ENCODE measurements at places on chromosomes 3 and 15.

- no peak for DNase-seq
- peak overlapping the region; percentile 50 for H3K27ac ChIP-seq
- no peak overlapping the region for H3K4me3 ChIP-seq
- H3K36me3 ChIP-seq, result peaks cover 32% of the 10 kb centered on the region
- peaks cover 7% of the 10 kb centered on the region for H3K27me3 ChIP-seq
Measured at GRCh38 chr3:123090728-123091531, 24.1 kb downstream of the PDIA5 start.

GRCh38 chr15:73403171-73403570 lies 34.4 kb upstream of the HCN4 start:
- H3K36me3 ChIP-seq, result no peaks in the 10 kb centered on the region
- H3K4me1 ChIP-seq, result peaks cover 5% of the 10 kb centered on the region
- no peaks in the 10 kb centered on the region for H3K27me3 ChIP-seq
- no peak overlapping the region for H3K4me3 ChIP-seq
- DNase-seq, result no peak
- H3K27ac ChIP-seq, result no peak overlapping the region

GRCh38 chr15:62128916-62129315 lies 36.2 kb downstream of the C2CD4B start:
- peaks cover 17% of the 10 kb centered on the region for H3K4me1 ChIP-seq
- peaks cover 6% of the 10 kb centered on the region for H3K27me3 ChIP-seq
- DNase-seq, result no peak
- H3K36me3 ChIP-seq, result no peaks in the 10 kb centered on the region
- no peak overlapping the region for H3K4me3 ChIP-seq
- no peak overlapping the region for H3K27ac ChIP-seq

- no peak overlapping the region for H3K27ac ChIP-seq
- no peak overlapping the region for H3K4me3 ChIP-seq
- no peak for DNase-seq
- peaks cover 6% of the 10 kb centered on the region for H3K27me3 ChIP-seq
- peaks cover 7% of the 10 kb centered on the region for H3K4me1 ChIP-seq
Measured at GRCh38 chr3:186598794-186599141, 14.1 kb upstream of the AHSG start.

- no peak for DNase-seq
- H3K4me1 ChIP-seq, result peaks cover 3% of the 10 kb centered on the region
- no peak overlapping the region for H3K27ac ChIP-seq
- peaks cover 14% of the 10 kb centered on the region for H3K36me3 ChIP-seq
- H3K4me3 ChIP-seq, result no peak overlapping the region
Measured at GRCh38 chr3:45608885-45609284, 14.3 kb downstream of the LIMD1 start.

- DNase-seq, result no peak
- H3K36me3 ChIP-seq, result no peaks in the 10 kb centered on the region
- H3K27ac ChIP-seq, result no peak overlapping the region
- H3K4me1 ChIP-seq, result peaks cover 17% of the 10 kb centered on the region
- H3K27me3 ChIP-seq, result no peaks in the 10 kb centered on the region
- no peak overlapping the region for H3K4me3 ChIP-seq
Measured at GRCh38 chr15:47661661-47662180, 55.6 kb upstream of the SEMA6D start.

- DNase-seq, result no peak
- no peak overlapping the region for H3K27ac ChIP-seq
- no peaks in the 10 kb centered on the region for H3K36me3 ChIP-seq
- no peaks in the 10 kb centered on the region for H3K27me3 ChIP-seq
Measured at GRCh38 chr3:65734382-65734781, 304.3 kb downstream of the MAGI1 start.

DNA sequence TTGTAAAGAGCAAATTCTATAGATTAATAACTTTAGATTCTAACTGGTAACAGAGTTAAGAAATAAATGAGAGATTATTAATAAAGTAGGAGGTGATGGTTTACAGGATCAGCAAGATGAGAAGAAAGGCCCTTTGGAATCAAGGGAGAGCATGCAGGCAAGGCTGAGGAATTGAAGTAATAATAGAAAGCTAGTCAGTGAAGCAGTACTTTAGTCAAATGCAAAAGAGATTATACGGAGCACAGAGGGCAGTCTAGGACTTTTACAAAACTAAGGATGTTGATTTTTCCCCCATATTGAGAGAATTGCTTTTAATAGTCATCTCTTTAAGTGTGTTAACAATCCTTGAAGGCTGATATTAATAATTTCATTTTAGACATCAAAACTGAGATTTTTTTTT lies 146.4 kb downstream of the ROBO2 start:
- no peaks in the 10 kb centered on the region for H3K27me3 ChIP-seq
- no peaks in the 10 kb centered on the region for H3K36me3 ChIP-seq
- H3K4me3 ChIP-seq, result no peak overlapping the region
- no peak for DNase-seq
- no peaks in the 10 kb centered on the region for H3K4me1 ChIP-seq
- H3K27ac ChIP-seq, result no peak overlapping the region

DNA sequence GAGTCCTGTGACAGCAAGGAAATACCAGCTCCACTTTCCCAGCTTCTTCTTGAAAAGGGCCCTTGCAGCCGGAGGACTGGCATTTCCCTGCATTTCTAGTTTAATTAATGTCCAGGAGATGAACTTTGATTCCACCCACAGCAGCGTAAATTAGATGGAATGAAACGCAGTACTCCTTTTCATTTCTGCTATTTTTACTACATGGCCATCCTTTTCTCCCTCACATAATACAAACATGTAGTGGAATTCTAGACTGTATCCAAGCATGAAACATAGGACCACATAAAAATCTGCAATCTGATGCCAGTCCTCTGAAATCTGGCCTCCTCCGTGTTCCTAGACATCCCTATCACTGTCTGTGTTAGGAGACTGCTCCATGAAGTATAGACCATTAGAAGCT lies 403.2 kb downstream of the NR2F2 start:
- H3K27me3 ChIP-seq, result peaks cover 2% of the 10 kb centered on the region
- no peak overlapping the region for H3K27ac ChIP-seq
- H3K4me1 ChIP-seq, result peaks cover 5% of the 10 kb centered on the region
- H3K36me3 ChIP-seq, result no peaks in the 10 kb centered on the region

GRCh38 chr3:149282322-149282721 lies 51.1 kb downstream of the TM4SF18 start:
- peak overlapping the region; percentile 21 for H3K27ac ChIP-seq
- H3K27me3 ChIP-seq, result no peaks in the 10 kb centered on the region
- H3K4me1 ChIP-seq, result peaks cover 41% of the 10 kb centered on the region
- no peak for DNase-seq

- H3K36me3 ChIP-seq, result no peaks in the 10 kb centered on the region
- no peak overlapping the region for H3K4me3 ChIP-seq
- peaks cover 18% of the 10 kb centered on the region for H3K4me1 ChIP-seq
- no peaks in the 10 kb centered on the region for H3K27me3 ChIP-seq
- H3K27ac ChIP-seq, result peak overlapping the region; percentile 97
Measured at GRCh38 chr3:33578325-33579177, 138.3 kb upstream of the UBP1 start.

- no peak for DNase-seq
- H3K4me3 ChIP-seq, result no peak overlapping the region
- peaks cover 4% of the 10 kb centered on the region for H3K4me1 ChIP-seq
- no peaks in the 10 kb centered on the region for H3K36me3 ChIP-seq
Measured at GRCh38 chr3:107416886-107417285, 39.6 kb downstream of the CCDC54 start.

- H3K27ac ChIP-seq, result no peak overlapping the region
- H3K4me1 ChIP-seq, result no peaks in the 10 kb centered on the region
- H3K36me3 ChIP-seq, result peaks cover 50% of the 10 kb centered on the region
- peaks cover 14% of the 10 kb centered on the region for H3K27me3 ChIP-seq
- no peak for DNase-seq
- H3K4me3 ChIP-seq, result no peak overlapping the region
Measured at GRCh38 chr3:14927308-14927707, 20.1 kb upstream of the NR2C2 start.

GRCh38 chr3:14434126-14434497 lies 31.7 kb downstream of the SLC6A6 start:
- peaks cover 10% of the 10 kb centered on the region for H3K27me3 ChIP-seq
- peak overlapping the region; percentile 91 for H3K27ac ChIP-seq
- H3K4me1 ChIP-seq, result peaks cover 49% of the 10 kb centered on the region
- no peak for DNase-seq
- peaks cover 4% of the 10 kb centered on the region for H3K36me3 ChIP-seq
- no peak overlapping the region for H3K4me3 ChIP-seq

DNA sequence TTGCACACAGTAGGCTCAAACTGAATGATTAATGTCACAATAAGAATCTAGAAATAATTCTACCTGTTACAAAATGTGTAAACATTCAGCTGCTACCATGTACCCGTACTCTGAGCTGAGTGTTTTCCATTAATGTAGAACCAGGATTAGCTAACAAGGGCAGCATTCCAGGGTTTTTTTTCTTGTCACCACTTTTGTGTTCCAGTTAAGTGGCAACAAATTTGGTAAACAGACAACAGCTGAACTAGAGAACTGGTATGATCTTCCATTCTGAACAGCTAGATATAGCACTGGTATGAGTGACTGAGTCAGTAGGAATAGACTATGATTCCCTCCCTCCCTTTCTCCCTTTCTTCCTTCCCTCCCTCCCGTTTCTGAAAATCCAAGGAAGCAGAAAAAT lies 229.4 kb downstream of the CD47 start:
- no peak overlapping the region for H3K27ac ChIP-seq
- peaks cover 3% of the 10 kb centered on the region for H3K36me3 ChIP-seq
- H3K27me3 ChIP-seq, result no peaks in the 10 kb centered on the region
- H3K4me3 ChIP-seq, result no peak overlapping the region
- no peak for DNase-seq
- H3K4me1 ChIP-seq, result peaks cover 9% of the 10 kb centered on the region

- H3K27me3 ChIP-seq, result peaks cover 4% of the 10 kb centered on the region
- peak; percentile 39 for DNase-seq
- peak overlapping the region; percentile 72 for H3K4me3 ChIP-seq
- no peaks in the 10 kb centered on the region for H3K36me3 ChIP-seq
- peak overlapping the region; percentile 88 for H3K27ac ChIP-seq
Measured at GRCh38 chr3:71389911-71390573, 193.5 kb downstream of the FOXP1 start.

- H3K27ac ChIP-seq, result no peak overlapping the region
- H3K36me3 ChIP-seq, result no peaks in the 10 kb centered on the region
- peaks cover 2% of the 10 kb centered on the region for H3K27me3 ChIP-seq
- DNase-seq, result peak; percentile 78
- H3K4me1 ChIP-seq, result no peaks in the 10 kb centered on the region
Measured at GRCh38 chr15:84142888-84143337, 92.7 kb upstream of the GOLGA6L4 start.

DNA sequence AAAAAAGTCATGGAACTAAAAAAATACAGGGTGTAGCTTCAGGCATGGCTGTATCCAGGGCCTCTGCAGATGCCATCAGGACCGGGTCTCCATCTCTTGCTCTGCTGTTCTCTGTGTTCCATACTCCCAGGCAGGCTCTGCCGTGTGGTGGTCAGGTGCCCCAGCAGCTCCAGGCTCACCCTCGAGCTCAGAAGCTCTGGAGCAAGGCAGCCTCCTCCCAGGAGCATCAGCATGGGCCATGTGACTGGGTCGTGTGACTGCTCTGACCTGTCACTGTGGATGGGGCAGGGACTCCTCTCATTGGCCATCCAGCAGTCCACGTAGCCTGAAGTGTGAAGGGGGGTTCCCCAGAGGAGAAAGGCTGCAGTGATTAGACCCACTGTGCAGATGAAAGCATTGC lies 8.5 kb downstream of the FBLN2 start:
- no peak for DNase-seq
- H3K4me1 ChIP-seq, result peaks cover 20% of the 10 kb centered on the region
- H3K27ac ChIP-seq, result no peak overlapping the region
- H3K36me3 ChIP-seq, result no peaks in the 10 kb centered on the region

- peaks cover 2% of the 10 kb centered on the region for H3K4me1 ChIP-seq
- H3K36me3 ChIP-seq, result peaks cover 2% of the 10 kb centered on the region
- H3K4me3 ChIP-seq, result no peak overlapping the region
- H3K27ac ChIP-seq, result no peak overlapping the region
Measured at GRCh38 chr3:58642846-58643245, 23.7 kb downstream of the FAM3D start.

GRCh38 chr3:120218981-120219380 lies 66.0 kb downstream of the GPR156 start:
- no peak overlapping the region for H3K4me3 ChIP-seq
- no peaks in the 10 kb centered on the region for H3K27me3 ChIP-seq
- no peak for DNase-seq
- no peaks in the 10 kb centered on the region for H3K4me1 ChIP-seq

DNA sequence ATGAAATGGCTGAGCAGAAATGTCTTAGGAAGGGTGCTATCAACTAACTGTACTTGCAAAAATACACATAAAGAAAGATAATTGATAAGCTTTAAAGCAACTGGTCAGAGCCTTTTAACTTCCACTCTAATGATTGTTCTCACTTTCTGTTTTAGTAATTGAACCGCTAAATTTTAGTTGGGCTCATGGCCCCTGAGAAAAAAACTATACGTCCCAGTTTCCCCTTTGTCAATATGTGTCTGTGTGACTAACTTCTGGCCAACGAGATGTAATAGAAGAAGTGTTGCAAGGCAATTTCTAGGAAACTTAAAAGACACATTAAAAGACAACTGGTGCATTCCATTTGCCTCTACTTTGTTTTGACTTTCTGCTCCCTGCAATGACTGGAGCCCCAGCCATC lies 223.9 kb downstream of the NR1D2 start:
- H3K4me3 ChIP-seq, result no peak overlapping the region
- no peaks in the 10 kb centered on the region for H3K36me3 ChIP-seq
- H3K4me1 ChIP-seq, result no peaks in the 10 kb centered on the region

DNA sequence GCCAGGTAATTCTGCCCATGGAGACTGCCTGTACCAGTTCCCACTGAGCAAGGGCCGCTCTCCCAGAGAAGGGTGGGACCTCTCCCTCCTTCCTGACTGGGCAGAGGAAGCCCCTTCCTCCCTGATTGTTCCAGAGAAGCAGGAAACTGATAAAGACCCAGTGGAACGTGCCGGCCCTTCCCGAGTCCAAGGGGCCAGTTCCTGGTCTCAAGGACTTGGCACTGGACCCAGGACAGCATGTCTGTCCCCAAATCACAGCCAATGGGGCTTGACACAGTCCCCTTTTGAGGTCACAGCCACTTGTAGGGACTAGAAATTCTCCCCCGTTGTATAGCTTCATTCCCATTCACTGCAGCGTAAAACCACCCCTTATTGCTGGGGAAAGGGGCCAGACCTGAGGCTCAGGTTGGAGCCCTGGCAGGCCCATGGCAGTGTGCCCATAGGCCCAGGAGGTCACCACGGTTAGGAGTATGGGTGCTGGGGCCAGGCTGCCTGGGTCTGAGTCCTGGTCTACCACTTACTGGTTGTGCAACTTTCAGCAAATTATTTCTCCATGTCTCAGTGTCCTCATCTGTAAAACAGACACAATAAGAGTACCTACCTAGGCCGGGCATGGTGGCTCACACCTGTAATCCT lies 18.1 kb downstream of the CSRNP1 start:
- H3K4me3 ChIP-seq, result peak overlapping the region; percentile 83
- H3K27me3 ChIP-seq, result peaks cover 19% of the 10 kb centered on the region
- peaks cover 47% of the 10 kb centered on the region for H3K36me3 ChIP-seq
- peak overlapping the region; percentile 19 for H3K27ac ChIP-seq
- DNase-seq, result no peak

- no peak overlapping the region for H3K4me3 ChIP-seq
- no peaks in the 10 kb centered on the region for H3K36me3 ChIP-seq
- H3K27me3 ChIP-seq, result peaks cover 1% of the 10 kb centered on the region
- DNase-seq, result no peak
Measured at GRCh38 chr3:188453431-188454384, 299.8 kb downstream of the LPP start.

Data from endothelial cell (in vitro differentiated cells).